Inflammatory macrophage treated with lipopolysaccharide for 4 hours (primary cell): ENCODE measurements at places on chromosomes 5 and 9.

DNA sequence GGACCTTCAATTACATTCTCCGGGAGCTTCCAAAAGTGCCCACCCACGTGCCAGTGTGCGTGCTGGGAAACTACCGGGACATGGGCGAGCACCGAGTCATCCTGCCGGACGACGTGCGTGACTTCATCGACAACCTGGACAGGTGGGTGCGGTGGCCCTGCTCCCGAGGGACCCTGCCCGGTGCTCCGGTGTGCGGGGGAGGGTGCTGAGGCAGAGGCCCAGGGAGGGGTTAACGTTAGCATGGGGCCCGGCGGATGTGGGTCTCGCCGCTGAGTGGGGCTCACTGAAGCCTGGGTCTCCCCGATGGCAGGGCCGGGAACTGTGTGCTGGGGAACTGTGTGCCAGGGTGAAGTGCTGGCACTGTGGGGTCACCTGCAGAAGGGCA lies 10.6 kb upstream of the AJM1 start:
- DNase-seq = no peak

DNA sequence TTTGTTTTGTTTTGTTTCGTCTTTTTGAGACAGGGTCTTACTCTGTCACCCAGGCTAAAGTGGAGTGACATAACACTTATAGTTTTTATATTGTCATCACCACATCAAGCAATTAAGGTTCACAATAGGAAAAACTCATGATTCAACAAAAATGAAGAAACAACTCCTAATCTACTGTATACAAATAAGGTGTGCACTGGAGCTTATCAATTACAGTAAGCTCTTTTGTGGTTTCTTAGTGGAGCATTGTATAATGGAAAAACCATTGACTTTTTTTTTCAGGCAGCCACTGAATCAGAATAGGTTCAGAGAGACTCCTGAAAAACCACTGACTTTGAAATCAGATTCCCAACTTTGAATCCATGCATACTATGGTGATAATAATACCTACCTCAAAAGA lies 10.8 kb upstream of the PLIN2 start:
- DNase-seq = no peak

GRCh38 chr5:123181394-123181801 lies 92.4 kb downstream of the PRDM6 start:
- no peak for DNase-seq

GRCh38 chr5:97297704-97298091 lies 114.7 kb upstream of the RIOK2 start:
- no peak for DNase-seq

DNA sequence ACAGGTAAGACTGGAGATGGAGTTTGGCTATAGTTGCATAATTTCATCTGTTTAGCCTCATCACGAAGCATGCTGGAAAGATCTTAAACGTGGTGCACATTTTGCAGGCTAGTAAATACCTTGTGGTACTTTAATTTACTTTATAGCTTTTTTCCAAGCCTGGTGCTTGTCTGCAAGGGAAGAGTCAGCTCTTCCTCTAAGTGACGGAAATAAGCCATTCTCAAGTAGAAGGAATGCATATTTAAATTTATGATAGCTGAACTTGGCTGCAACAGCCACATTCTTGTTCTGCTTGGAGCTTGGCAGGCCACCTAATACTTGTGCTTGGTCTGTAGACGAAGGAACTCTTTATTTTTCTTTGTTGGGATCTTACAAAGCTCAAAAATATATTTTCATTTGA lies 188.0 kb upstream of the PIK3R1 start:
- DNase-seq = no peak

DNA sequence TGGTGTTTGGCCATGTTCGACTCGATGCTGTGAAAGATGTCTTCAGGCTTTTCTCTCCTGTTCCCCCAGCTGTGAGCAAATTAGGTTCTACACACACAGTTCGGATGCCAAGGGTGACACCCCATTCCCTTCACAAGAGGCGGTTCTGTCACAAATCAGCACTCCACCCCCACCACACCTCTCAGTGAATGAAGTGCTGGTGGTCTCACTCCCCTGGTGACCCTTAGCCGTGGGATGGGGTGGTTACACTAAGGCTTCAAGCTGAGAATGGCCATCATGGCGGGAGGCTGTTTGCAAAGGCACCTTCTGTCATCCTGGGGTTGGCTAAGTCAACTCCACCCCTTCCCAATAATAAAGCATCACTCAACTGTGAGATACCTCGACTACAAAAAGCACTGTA lies 26.4 kb downstream of the AMBP start:
- DNase-seq = no peak

DNA sequence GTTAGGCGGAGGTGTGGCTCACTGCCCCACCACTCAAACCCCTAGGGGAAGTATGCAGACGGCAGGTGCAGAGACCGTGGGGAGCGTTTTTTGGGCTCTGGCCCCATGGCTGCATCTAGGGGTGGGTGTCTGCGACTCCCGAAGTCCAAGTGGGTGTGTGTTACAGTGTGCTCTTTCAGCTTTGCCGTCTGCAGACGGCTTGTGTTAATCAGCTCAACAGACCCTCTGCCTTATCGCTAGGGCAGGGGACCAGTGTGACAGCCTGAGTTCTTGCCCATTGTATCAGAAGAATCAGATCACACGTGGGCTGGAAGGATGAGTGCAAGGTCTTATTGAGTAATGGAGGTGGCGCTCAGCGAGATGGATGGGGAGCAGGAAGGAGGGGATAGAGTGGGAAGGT lies 162.8 kb downstream of the ENC1 start:
- DNase-seq = no peak

DNA sequence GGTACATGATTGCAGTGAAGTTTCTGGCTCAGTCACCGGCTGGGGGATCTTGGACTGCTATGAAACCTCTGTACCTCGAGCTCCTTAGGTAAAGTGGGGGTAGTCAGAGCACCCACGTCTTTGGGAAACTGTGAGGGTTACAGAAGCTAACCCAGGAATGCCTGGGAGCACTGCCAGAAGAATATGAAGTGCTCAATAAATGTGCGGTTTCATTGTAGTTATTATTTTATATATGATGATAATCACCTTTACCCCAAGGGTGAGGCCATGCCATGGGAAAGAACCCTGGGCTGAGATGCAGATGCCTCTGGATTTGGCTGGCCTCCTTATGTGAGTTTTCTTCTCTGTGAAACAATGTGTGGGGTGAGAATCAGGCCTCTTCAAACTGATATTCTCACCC lies 3.7 kb downstream of the NPR3 start:
- no peak for DNase-seq

DNA sequence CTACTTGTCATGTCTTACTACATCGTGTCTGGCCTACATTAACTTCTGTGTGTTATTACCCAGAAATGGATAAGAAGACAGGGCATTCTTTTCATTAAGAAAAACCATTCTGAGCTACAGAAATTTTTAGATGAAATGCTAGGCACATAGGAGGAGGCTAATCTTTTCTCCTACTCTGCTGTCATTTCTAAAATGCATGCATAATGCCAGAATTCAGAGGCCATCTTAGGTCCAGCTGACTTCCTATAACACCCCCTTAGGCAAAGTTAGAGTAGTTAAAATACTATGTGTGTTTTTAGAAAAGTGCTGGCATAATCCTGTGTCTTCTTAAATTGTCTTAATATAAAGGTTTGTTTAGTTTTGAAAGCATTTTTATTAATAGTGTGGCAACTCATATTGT lies 352.6 kb downstream of the CSNK1G3 start:
- DNase-seq = no peak

- peak; percentile 50 for DNase-seq
These were observed 10.8 kb upstream of the CCDC69 start for GRCh38 chr5:151234476-151235238.

DNA sequence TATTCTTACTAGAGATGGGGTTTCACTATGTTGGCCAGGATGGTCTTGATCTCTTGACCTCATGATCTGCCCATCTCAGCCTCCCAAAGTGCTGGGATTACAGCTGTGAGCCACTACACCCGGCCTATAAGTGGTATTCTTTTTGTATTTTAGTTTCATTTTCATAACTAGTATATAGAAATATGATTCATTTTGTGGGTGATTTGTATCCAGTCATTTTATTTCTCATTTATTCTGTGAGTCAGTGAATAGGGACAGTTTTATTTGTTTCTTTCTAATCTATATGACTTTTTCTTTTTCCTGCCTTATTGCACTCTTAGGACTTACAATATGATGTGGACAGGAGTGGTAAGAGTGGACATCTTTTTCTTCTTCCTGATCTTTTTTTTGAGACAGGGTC lies 112.9 kb downstream of the AOPEP start:
- peak; percentile 24 for DNase-seq

DNA sequence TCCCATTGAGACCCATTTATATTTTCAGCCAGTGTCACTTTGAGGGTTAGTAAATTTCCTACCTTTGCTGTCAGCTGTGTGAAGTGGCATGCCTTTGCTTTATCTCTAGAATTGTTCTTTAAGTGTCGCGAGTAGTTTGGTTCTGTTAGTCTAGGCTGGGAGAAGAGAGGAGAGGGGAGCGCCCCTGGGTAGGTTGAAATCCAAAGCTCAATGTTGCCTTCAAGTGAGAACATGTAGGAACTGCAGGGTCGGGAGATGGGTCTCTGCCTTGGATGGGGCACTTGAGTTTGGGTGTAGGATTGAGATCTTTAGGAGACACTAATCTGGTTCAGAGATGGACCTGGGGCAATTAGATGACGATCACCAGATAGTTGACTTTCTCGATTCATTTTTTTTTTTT lies 46.3 kb downstream of the STC2 start:
- no peak for DNase-seq

DNA sequence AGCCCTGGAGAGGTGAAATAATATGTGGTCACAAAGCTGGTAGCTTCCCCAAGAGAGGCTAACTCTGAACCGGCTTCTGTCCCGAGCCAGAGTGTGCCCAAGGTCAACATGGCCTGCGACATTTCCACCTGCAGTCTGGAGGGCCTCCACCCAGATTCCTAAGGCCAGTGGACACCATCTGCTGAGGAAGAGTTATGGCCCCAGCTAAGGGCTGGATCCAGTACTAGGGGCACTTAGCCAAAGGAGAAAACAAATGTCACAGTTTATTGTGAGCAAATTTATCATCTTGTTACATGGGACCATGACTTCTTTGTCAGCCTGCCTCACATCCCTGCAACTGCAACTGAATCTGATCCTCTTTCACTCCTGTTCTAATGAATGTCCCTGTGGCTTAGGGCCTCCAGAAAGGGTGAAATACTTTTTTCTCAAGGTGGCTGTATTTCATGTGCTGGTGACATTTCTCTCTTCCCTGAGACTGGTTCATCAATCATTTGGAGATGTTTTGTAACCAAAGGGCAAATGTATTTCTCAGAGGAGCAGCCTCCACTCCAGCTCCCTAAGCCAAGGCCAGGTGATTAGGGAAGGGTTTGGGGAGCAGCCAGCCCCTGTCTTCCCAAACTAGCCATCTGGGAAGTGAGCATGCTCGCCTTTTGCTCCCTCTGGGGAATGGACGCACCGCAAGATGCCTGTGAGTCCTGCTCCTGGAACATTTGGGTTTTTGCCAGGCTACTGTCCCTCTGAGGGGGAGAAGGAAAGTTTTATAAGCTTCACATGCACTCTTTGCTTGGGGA lies 148.3 kb downstream of the CMYA5 start:
- no peak for DNase-seq

GRCh38 chr5:10985721-10986110 lies 224.7 kb upstream of the DAP start:
- no peak for DNase-seq

- no peak for DNase-seq
These were observed 50.1 kb downstream of the JAKMIP2 start for GRCh38 chr5:147732291-147732883.

- no peak for DNase-seq
These were observed 1.6 kb downstream of the NACC2 start for GRCh38 chr9:136093346-136093986.

- DNase-seq = no peak
These were observed 9.7 kb downstream of the SCAI start for GRCh38 chr9:125133403-125134329.

DNA sequence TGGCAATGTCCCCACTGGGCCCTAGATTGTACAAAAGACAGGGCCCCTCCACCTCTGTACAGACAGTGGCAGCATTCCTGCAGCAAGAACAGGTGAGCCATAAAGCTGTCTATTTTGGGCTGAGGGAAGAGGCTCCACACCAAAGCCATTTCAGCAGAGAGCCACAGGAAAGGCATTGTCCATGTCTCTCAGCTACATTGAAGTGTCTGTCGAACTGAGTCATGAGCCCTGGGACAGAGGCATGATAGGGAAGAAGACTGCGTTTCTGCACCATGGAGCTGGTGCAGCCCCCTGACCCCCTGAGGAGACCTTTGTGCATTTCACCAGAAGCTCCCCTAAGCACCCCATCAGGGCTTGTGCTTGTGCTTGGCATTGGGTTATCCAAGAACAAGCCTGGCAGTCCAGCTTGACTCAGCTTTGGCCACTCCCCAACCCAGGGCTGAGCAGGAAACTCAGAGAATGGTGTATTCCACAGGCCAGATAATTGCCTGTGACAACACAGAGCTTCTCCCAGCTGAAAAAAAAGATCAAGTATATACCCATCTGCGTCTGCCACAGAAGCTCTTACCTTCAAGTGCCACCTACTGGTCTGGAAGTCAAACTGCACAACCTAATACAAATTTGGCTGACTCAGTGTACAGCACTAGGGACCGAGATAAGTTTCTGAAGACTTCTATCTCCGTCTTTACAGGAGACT lies 5.9 kb upstream of the FRMD3 start:
- peak; percentile 64 for DNase-seq

GRCh38 chr5:31131381-31131891 lies 62.0 kb upstream of the CDH6 start:
- peak; percentile 70 for DNase-seq

DNA sequence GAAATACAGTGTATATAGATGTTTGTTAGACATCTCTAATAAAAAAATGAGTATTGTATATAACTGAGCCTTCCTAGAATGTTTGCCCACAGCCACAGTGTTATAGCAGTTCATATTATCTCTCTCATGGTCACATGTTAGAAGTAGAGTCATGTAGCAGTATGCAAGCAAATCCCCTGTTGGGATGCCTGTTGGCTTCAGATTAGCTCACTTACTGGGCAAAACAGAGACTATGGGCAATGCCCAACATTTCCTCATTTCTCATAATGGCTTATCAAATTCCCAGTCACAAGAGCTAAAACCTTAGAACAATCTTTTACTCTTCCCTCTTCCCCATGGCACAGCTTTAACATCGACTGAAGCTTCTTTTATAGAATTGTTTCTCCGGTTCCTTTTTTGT lies 27.0 kb upstream of the PDCD1LG2 start:
- peak; percentile 58 for DNase-seq

- no peak for DNase-seq
These were observed 186.0 kb downstream of the NXNL2 start for GRCh38 chr9:88721025-88721424.

- no peak for DNase-seq
These were observed 25.3 kb downstream of the ZDHHC11B start for GRCh38 chr5:759111-759751.
